ENCODE measurements at places on chromosomes 16 and 17. TPM values are rescaled to one million over a fixed set of nuclear protein-coding genes. Genes with fewer than 3 reads are reported as not detected.

MT4 gene
- total RNA-seq = not detected

ADGRG1 gene
- 21.3 TPM for total RNA-seq

SLC35G3 gene
- not detected for total RNA-seq

ZNF423 gene
- not detected for total RNA-seq

CIBAR2 gene
- not detected for total RNA-seq

IGSF6 gene
- 0.28 TPM for total RNA-seq

EME1 gene
- 42.9 TPM for total RNA-seq

HOXB3 gene
- total RNA-seq = 8.1 TPM

- DNase-seq = no peak
Measured at GRCh38 chr17:17494499-17494869, 1.7 kb downstream of the RASD1 start.

GRCh38 chr17:62876063-62876462 is 67.9 kb upstream of the MARCHF10 start:
- DNase-seq = no peak

DNA sequence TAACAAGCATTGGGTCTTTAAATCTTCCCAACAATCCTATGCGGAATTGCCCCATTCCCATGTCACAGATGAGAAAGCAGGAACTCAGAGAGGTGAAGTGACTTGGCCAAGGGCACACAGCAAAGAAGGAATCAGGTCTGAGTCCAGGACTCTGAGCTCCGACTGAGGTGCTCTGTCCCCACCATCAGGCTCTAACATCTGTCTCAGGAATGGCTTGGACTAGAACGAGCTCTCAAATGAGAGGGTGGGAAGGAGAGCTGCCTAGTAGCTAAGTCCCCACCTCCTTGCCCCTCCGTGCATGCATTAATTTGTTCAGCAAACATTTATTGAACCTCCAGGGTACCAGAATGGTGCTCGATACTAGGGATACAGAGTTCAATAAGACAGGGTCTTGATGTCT is 26.7 kb downstream of the ABCC3 start:
- DNase-seq = no peak

DNA sequence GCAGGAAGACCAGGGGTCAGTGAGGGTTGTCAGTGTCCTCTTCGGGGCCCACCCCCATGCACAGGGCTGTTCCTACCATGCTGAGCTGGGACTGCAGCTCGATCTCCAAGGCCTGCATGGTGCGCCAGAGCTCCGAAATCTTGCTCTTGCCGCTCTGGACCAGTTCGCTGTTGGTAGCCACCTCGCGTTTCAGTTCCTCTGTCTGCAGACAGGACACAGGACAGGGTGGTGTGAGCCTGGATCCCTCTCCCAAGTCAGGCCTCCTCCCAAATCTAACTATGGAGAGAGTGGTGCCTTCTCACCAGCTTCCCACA is 90.9 kb downstream of the GOSR1 start:
- no peak for DNase-seq

DNA sequence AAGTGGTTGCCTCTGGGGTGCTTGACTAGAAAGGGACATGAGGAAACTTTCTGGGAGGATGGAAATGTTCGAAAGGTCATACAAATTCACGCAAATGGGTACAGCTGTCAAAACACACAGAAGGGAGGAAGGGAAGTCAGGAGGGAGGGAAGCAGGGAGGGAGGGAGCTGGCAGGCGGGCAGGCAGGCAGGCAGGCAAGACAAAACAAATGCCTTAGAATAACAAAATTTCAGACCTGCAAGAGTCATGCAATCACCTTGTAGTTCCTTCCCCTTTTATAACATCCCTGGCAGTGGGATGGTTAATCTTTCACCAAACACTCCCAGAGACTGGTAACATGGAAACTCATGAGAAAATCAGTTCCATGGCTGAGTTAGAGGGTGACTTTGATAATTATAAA is 189.2 kb downstream of the STX8 start:
- DNase-seq = no peak

GRCh38 chr17:882827-883585 is 96.6 kb downstream of the NXN start:
- no peak for DNase-seq

DNA sequence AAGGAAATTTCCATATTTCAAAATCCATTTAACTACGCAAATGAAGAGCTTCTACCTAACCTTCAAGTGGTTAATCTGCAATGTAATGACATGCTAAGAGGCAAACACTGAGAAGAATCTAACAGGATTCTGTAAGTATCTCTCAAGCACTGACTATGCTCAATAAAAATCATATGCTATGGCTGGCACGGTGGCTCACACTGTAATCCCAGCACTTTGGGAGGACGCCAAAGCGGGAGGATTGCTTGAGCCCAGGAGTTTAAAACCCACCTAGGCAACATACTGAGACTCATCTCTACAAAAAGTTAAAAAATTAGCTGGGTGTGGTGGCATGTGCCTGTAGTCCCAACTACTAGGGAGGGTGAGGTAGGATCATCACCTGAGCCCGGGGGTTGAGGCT is 32.7 kb downstream of the GNA13 start:
- DNase-seq = no peak

DNA sequence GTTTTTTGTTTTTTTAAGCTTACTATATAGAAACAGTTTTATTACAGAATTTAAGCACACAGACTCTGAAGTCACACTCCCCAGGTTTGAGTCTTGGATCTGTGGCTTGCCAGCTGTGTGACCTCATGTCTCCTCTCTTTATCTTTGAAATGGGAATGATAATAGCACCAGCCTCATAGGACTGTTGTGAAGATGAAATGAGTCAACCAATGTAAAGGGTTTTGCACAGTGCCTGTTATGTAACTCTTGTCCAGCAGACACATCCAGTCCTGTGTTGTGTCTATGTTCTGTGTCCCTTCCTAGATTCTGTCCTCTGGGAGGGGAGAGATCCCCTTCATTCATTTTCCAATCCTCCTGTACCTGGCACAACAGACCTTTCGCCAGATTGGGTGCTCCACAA is 3.1 kb upstream of the CPD start:
- DNase-seq = no peak

DNA sequence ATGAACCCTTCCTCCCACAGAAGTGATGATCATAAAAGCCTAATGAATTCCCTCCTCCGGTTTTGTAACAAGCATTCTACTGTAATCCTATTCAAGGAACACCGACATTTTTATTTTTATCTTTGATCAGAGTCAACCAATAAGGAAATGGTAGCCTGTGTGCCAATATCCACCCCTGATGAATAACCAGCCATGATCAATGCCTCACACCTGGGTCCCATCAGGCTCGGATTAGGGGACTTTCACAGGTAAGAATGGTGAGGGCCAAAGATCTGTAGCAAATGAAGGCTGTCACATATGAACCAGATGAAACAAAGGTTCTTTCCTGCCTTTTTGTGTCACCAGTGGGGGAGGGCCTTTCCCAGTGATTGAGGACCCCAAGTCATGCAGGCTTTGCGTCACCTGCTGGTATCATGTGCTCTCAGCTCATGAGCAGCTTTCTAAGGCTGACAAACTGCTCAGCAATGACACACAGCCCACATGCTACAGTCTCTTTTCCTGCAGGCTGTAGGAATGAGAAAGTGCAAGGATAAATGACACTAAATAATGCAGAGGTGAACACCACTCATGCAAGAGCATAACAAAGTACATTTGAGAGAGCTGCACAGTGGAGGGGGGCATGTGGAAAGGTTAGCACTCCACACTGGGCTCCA is 34.9 kb downstream of the TOM1L2 start:
- no peak for DNase-seq

GRCh38 chr16:75416904-75417565 is 16.3 kb downstream of the CFDP1 start:
- no peak for DNase-seq

- no peak for DNase-seq
Measured at GRCh38 chr17:4161967-4162305, 18.9 kb downstream of the CYB5D2 start.
